Sigmoid colon (tissue), 7 donors: ENCODE measurements at places on chromosomes 3 and 15. TPM values are rescaled to one million over a fixed set of nuclear protein-coding genes. Genes with fewer than 3 reads are reported as not detected.

Gene FAM107A
- total RNA-seq: 32.7 TPM

Gene CD47
- total RNA-seq: 61.4 TPM

GRCh38 chr3:78734048-78734637, 1033.7 kb downstream of the ROBO1 start:
- H3K27ac ChIP-seq: no peak overlapping the region
- H3K36me3 ChIP-seq: no peaks in the 10 kb centered on the region
- no peaks in the 10 kb centered on the region for H3K27me3 ChIP-seq
- DNase-seq: no peak
- no peaks in the 10 kb centered on the region for H3K4me1 ChIP-seq
- no peak overlapping the region for H3K4me3 ChIP-seq

- no peaks in the 10 kb centered on the region for H3K4me1 ChIP-seq
- no peak overlapping the region for H3K4me3 ChIP-seq
- no peaks in the 10 kb centered on the region for H3K36me3 ChIP-seq
- no peaks in the 10 kb centered on the region for H3K27me3 ChIP-seq
Measured at GRCh38 chr3:162586591-162586990, 1090.0 kb downstream of the OTOL1 start.

- H3K27me3 ChIP-seq: no peaks in the 10 kb centered on the region
- H3K4me1 ChIP-seq: no peaks in the 10 kb centered on the region
- H3K27ac ChIP-seq: no peak overlapping the region
- DNase-seq: no peak
Measured at GRCh38 chr3:179682426-179683080, 29.7 kb downstream of the USP13 start.

GRCh38 chr3:72756900-72757299, 91.3 kb downstream of the SHQ1 start:
- H3K36me3 ChIP-seq: no peaks in the 10 kb centered on the region
- no peak overlapping the region for H3K27ac ChIP-seq
- H3K4me3 ChIP-seq: no peak overlapping the region

Gene A4GNT
- total RNA-seq: not detected

Gene FURIN
- 35.0 TPM for total RNA-seq

DNA sequence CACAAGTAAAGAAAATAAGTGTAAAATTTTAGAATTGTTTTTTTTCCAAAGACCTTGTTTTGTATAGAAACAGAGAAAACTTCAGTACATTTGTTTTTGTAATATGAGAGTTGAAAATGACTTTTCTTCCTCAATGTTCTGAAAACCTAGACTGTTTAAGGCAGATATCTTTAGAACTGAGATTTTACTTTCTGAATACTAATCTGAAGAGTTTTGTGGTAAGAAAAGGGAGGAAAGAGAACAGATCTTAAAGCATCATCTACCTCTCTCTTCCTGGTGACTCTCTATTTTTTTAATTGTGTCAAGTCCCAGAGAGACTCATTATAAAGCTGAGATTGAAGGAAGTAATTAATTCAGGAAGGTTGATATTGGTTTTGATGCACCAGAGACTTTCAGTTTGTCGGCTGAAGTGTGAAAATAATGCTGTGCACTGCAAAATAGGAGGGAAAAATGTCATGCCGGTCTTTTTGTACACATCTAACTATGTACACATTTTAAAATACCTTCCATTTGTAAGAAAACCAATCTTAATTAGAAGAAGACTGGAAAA, 142.1 kb upstream of the NAALADL2 start:
- H3K27me3 ChIP-seq: no peaks in the 10 kb centered on the region
- no peak overlapping the region for H3K4me3 ChIP-seq
- H3K36me3 ChIP-seq: no peaks in the 10 kb centered on the region
- H3K4me1 ChIP-seq: no peaks in the 10 kb centered on the region
- no peak overlapping the region for H3K27ac ChIP-seq
- DNase-seq: no peak

Gene PPP1R14D
- not detected for total RNA-seq

DNA sequence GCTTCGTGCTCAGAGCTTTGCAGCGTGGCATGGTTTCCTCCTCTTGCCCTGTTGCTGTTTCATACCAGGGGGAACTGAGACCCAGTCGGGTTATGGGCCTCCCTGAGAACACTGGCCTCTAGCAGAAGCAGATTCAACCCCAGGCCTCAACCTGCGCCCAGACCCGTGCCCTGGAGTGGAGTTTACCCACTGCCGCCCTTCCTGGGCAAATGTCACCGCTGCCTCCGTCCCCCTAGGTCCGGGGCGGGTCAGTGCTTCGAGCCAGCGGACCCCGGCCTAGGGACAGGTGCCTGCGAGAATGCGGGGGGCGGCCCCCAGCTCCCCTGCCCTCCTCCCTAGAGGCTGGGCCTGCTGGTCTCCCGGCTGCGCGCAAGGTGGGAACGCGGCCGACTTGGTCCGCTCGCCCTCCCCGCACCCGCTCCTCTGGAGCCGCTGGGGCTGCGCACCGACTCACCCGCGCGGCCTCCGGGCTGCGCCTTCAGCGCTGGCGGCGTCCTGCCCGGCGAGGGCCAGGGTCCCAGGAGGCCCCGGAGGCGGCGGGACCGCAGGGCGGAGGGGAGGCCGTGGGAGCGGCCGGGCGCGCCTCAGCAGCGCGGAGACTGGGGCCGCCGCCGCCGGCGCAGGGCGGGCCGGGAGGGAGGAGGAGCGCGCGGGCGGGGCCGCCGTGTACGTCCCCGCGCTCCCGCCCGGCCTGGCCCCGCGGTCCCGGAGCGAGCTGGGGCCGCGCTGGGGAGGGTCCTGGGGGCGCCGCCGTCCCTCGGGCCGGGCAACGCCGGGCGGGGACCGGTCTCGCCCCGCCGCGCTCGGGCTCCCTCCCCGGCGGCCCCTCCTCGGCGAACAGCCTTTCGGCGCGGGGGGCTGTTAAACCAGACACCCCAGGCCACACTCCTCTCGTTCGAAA, at the start of gene PIGZ:
PIGZ (minus strand) TSS at position 601 of the 901 bp plus-strand sequence. CDS start 16,802 bp downstream, outside the sequence.
- no peak for DNase-seq
- H3K4me1 ChIP-seq: peaks cover 16% of the 10 kb centered on the region
- peak within 1 kb of the TSS; percentile 72 for H3K27ac ChIP-seq
- no peaks in the 10 kb centered on the region for H3K27me3 ChIP-seq
- H3K36me3 ChIP-seq: no peaks in the 10 kb centered on the region
- H3K4me3 ChIP-seq: peak within 1 kb of the TSS; percentile 74
